ENCODE measurements at places on chromosomes 7 and 10.

GRCh38 chr7:50653126-50653864, 88.1 kb upstream of the DDC start:
- DNase-seq = no peak

GRCh38 chr10:115706026-115706425, 567.0 kb downstream of the GFRA1 start:
- DNase-seq = no peak

- DNase-seq = no peak
These were observed 19.9 kb downstream of the SCRN1 start for GRCh38 chr7:29969738-29970137.

GRCh38 chr7:98357751-98358161, 43.1 kb downstream of the BAIAP2L1 start:
- DNase-seq = no peak

GRCh38 chr10:46556515-46557318, at the start of gene GPRIN2:
Gene GPRIN2, minus strand, starts transcription at chr10:46556658. Its CDS starts 5,922 bp downstream, at chr10:46550736.
- DNase-seq = no peak

DNA sequence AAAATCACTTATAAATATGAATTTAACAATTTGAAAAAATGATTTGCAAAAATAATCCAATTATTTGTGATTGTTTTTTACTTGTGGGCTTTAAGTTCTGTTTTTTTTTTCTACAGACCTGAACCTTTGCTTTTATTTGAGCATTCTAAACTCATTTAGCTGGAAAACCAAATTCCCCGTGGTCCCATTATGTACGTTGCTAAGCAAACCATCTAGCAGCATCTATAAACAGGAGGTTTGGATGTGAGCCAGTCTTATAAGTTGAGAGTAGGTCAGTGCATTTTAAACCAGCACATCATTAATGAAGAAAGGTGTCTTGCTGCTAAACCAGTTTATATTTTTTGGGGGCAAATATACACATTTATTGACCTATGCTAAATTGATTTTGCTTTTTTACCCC, 77.3 kb downstream of the LRRN3 start:
- DNase-seq = no peak

- DNase-seq = no peak
These were observed 57.2 kb downstream of the FAM171A1 start for GRCh38 chr10:15313843-15314242.

- DNase-seq = no peak
These were observed 85.7 kb upstream of the GLCCI1 start for GRCh38 chr7:7882888-7883287.

- no peak for DNase-seq
These were observed 19.5 kb upstream of the MMP21 start for GRCh38 chr10:125795128-125795527.

DNA sequence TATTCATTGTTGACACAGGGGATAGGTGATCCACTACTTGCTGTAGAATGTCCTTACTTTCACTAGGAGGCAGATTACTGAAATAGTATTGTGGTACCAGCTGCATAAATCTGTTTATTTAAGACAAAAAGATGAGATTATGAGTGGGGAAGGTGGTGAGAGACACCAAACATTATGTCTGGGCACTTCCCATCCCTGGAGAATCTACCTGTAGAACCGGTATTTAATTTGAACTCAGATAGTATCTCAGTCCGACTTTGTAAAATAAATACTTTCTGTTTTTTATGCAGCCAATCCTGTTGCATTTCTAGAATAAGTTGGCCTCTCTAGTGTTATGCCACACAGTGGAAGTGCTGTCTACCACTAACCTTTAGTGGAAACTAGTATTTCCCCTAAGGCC, 13.4 kb downstream of the BCCIP start:
- DNase-seq = no peak

DNA sequence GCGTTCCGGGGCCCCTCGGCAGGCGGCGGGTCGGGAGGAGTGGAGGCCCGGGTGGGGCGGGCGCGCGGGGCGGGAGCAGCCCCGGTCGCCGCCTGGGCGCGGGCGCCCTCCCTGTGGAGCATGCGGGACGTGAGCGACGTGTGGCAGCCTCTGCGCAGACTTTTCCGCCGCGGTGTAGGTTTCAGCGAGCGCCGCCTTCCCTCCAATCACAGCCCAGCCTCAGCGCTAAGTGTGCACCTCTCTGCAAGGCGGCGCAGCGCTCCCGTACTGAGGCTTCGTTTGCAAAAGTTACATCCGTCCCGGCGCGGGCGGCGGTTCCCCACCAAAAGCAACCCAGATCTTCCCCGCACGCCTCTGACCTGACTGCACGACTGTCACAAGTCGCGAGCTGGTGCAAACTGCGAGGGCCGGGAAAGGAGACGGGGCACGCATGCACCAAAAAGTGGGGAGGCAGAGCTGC, 1.2 kb upstream of the PFKFB3 start:
- DNase-seq = peak; percentile 78

GRCh38 chr7:20401861-20402746, 71.4 kb downstream of the ITGB8 start:
- no peak for DNase-seq

DNA sequence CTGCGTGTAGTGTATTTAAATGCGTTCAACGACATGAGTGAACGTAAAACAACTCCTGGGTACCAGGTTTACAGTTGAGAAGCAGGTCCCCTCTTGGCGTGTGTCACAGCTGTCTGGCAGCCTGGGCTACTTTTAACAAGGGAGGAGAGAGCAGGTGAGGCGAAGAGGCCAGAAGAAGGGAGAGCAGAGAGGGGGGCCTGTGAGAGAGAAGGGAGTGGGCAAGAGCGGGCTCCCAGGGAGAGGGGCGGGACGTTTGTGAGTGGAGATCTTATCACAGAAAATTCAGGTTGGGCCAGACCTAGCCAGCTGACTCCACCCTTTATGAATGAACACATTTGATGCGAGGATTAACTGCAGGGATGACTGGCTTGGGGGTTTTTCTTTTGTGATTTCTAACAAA, 154.0 kb downstream of the CAMK1D start:
- DNase-seq = no peak

GRCh38 chr7:67311901-67312300, 315.3 kb downstream of the TYW1 start:
- no peak for DNase-seq

DNA sequence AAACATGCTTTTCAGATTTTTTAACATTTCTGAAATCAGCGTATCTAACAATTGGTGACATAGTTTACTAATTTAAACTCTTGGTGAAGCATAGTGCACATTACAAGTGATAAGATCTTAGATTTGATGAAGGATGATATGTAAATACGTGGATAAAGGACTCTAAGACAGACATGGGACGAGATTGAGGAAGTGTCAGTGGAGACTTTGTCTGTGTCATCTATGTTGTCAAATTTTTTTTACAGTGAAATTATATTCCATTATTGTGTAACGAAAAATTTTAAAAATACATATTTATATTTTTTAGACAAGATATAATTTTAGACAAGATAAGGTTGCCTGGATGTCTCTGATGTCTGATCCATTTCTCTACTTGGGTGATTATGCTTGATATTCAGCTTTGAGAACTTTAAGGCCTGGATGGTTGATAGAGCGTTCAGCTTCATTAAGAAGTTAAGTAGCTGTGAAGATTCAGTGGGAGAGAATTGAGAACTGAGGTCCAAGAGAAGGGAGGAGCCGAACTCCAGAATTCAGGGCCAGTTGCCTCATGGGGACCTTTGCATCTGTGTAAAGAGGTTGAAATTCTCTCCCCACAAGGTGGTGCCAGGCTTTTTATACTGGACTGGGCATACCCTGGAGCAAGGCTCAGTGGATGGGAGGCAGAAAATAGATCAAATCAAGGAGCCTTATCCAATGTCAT, 62.7 kb downstream of the KAT6B start:
- DNase-seq = no peak

DNA sequence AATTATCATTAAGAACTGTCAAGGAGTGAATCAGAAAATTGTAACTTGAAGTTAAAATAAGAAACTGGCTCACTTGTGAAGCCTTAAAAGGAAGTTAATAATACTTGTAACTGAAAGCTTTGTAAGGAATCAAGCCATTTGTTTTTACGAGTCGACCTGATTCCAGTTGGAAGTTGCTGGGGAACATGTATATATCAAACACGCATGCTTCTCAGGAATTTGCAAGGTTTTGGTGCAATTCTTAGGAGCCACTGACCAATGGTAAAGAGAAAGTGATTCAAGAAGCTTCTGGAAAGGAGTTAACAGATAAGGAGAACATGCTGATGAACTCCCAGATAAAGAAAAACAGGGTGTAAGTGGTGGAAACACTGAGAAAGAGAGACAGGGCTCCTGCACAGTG, 56.4 kb downstream of the ETV1 start:
- DNase-seq = no peak

Data from naive thymus-derived CD4-positive, alpha-beta T cell (primary cell).